AG08396 (cell line): ENCODE measurements at places on chromosomes 11 and 22.

GRCh38 chr11:104918113-104918824 is 20.0 kb upstream of the CASP12 start:
- DNase-seq, result peak; percentile 39

DNA sequence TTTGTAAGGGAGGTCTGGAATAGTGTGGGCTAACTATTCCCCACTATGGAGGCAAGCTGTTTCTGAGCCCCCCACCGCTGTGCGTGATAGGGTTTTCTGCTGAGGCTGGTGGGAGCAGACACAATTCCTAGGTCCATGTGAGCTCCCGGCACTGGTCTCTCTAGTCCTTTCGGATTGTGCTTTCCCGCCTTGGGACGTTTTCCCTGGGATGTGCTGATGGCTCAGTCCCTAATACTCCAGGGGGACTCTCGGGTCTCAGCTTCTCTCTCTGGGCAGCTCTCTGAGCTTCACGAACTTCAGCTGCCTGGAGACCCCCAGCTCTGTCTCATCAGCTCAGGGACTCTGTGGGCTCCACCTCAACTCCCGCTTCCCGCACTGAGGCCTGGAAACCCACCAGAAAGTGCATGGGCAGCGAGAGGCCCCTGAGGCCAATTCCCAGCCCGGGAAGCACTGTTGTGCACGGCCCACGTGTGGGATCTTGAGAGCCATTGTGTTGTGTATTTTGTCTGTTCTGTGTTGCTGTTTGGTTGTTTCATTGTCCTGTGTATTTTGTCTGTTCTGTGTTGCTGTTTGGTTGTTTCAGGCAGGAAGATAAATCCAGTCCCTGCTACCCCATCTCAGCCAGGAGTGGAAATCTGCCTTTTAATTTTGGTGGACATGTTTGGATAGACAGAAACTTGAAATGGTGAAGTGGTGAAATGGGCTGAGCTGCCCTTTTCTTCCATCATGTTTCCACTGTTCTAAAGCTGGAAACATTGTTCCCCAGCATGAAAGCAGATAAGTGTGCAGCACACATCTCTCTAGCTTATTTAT is 12.7 kb upstream of the TNNT3 start:
- DNase-seq, result no peak

DNA sequence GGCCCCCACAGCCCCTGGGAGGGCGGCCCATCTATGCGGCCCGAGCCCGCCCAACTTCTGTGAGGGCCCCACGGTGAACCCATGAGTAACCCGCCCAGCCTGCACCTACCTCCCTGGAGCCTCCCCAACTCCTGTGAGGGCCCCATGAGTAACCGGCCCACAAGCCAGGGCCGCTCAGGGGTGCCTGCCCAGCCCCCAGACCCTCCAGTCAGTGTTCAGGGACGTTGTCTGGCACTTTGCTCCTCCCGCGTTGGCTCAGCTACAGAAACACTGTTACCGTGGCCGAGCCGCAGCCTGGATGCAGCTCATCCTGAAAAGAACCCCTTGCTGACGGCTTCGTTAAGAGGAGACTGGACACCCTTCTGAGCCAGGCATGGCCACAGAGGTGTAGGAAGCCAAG is 179.6 kb downstream of the BRD1 start:
- DNase-seq, result no peak

GRCh38 chr11:114026355-114026754 is 33.2 kb upstream of the ZBTB16 start:
- DNase-seq, result no peak

DNA sequence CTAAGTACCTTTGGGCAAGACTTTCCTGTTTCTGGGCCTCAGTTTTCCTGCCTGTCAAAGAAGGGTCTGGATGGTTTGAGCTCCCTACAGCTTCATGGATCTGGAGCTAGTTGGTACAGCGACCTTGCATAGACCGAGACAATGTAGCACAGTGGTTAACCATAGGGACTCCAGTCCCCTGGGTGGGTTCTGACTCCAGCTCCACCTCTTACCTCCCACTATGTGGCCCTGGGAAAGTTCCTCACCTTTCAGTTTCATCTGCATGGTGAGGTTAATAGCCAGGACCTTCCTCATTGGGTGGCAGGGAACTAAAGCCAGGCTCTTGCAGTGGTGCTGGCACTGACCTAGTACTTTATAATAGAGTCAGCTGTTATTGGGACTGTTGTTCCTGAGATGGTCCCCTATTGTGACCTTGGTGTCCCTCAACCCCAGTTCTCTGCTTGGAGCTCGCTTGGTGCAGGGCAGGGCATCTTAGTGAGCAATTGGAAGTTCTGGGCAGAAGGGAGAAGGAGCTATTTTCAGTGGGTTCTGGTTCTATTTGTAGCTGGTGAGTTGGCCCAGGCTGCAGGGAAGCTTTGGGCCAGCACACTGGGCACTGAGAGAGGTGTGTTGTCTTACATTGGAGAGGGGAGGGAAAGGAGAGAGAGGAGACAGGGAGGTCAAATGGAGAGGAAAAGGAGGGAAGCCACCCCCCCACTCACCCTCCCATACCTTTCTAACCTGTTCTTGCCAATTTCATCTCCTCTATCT is 10.7 kb upstream of the MTMR3 start:
- DNase-seq, result no peak

DNA sequence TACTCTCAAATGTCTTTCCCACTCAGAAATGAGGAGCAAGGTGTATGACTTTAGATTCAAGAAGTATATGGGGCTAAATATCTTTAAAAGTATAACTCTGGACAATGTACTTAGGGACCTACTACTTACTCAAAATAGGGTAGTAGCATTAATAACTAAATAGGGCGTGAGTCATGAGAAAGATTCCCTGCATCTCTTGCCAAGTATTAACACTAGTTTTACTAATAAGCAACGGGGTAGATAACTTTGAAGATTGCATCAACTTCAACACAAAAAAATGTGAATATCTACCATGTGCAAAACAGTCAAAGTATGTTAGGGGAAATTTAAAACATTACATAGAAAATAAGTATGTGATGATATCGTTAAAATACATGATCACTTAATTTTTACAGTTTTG is 99.6 kb downstream of the PGR start:
- no peak for DNase-seq
